Midbrain (tissue), 1 donor: ENCODE measurements at places on chromosomes 7 and 10.
A peak's percentile ranks its signal among the peaks of the same experiment; 100 is the strongest.

DNA sequence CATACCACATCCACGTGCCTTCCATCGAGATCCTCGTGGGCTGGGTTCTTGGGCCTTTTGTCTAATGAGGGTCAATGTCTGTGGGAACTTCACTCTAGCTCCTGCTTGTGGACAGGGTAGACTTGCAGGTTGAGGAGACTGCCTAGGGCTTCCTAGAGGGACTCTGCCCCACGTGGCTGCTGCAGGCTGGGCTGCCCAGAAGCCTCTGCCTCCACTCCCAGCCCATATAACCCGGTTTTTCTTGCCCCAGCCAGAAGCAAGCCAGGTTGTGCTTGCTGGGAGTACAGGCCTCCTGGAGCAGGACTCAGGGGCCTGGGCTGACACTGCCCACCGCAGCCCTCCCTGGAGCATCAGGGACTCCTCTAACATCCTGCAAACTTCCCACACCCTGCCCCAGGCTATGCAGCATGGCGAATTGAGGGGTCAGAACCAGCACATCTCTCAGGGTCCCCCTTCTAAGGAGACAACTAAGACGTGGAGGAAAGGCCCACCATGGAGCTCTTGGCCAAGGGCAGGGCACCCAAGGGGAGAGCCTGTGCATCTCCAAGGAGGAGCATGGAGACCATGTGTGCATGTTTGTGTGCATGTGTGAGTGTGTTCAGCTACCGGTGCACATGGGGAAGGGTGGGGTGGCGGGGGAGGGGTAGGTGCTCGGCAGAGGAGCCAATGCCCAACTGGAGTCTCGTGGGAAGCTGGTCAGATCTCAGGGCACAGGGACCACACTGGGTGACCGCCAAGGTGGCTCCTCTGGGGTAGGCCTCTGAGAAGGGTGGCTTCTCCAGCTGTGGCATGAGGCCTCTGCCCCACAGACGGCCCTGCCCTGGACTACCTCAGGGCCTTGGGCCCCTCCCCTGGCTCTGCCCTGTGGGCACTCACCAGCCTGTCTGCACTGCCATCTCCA lies 62.6 kb downstream of the RASGEF1A start:
- no peak for DNase-seq

GRCh38 chr7:54091322-54091721 lies 450.9 kb upstream of the VSTM2A start:
- DNase-seq, result no peak

DNA sequence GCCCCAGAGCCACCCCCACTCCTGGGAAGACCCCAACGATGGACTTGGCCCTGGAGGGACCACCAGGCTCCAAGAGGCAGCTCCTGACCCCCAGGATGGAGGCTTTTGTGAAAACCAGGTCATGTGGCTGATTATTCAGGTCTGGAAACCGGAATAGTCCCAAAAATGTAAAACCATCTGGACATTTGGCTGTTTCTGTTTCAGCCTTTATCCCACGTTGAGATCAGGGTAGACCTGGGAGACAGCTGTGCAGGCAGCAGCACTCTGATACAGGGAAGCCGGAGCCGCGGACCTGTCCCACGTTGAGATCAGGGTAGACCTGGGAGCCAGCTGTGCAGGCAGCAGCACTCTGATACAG lies 7.1 kb upstream of the ADGRA1 start:
- no peak for DNase-seq

DNA sequence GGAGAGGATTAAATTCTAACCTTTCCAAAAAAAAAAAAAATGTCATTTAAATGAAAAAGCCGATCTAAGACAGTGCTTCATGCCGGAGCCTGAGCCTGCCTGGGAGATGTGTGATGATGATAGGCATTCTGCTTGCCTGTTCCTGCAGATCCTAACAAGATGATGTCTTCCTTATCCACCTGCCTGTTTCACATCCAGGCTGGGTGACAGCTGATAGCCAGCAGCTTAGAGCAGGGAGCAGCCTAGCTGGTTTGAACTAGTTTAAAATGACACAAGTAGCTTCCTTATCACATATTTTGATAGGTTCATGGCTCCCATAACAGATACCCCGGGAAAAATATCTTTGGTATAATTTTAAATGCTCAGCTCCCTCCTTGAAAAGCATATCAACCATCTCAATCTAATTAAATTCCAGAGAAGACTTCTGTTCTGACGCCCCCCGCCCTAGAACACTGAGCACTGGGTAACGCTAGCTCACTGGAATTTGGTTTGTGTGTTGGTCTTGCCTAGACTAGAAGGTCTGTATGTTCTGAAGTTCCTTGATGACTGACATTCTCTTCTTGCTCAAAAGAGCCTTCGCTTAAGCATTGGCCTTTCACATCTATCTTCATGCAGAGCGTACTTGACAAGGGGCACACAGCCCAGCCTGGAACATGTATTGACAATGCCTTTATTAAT lies 96.9 kb upstream of the FGFR2 start:
- no peak for DNase-seq

- DNase-seq, result no peak
Measured at GRCh38 chr10:50851884-50852671, 33.3 kb downstream of the A1CF start.

DNA sequence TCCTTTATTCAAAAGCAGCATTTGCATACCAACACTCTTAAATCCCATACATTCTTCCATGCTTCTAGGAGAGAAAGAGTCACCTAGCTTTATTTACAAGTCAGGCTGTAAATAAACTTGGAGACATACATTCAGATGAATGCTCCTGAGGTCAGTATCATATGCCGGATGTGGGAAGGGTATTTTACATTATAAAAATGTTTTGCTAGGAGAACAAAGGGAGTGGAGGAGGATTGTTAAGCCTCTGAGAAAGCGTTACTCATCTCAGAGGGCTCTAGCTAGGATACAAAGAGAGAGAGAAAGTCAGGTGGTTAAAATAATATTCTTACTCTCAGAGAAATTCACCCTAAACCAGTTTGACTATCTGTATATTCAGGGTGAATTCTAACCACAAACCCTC lies 300.9 kb upstream of the NPSR1 start:
- no peak for DNase-seq

- DNase-seq, result no peak
Measured at GRCh38 chr10:10819206-10819856, 198.3 kb upstream of the CELF2 start.

DNA sequence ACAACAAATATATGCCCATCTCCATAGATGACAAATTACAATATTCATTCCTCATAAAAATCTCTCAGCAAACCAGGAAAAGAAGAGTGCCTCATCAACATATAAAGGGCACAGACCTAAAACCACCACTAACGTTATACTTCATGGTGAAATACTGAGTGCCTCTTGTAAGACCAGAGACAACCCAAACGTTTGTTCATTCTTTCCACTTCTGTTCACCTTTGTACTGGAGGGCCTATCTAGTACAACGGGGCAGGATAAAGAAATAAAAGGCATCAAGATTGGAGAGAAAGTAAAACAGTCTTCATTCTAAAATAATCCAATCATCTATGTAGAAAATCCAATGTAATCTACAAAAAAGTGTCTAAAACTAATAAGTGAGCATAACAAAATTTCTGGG lies 79.1 kb downstream of the LARP4B start:
- no peak for DNase-seq

DNA sequence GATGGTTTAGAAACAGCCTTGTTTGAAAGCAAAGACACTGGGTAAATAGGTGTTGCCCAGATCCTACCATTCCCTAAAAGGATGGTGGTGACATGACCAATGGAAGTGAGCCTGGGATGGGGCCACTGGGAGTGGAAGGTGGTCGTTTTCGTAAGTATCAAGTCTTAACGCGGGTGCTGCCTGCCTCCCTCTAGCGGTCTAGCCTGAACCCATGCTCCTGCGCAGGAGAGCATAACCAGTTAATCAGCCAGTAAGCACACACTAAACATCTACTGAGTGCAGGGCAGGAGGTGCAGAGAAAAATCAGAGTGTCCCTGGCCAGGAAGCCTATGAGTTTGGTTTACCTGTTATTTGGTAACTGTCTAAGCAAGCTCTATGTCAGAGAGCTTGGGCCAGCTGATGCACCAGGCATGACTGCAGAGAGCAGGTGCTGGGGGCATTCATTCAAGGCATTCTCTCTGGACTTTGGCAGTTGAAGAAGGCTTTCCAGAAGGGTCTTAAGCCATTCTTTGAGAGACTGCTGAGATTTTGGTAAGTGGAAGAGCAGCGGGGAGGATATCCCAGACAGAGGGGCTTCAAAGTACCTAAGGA lies 930 bp downstream of the GARIN1A start:
- no peak for DNase-seq

DNA sequence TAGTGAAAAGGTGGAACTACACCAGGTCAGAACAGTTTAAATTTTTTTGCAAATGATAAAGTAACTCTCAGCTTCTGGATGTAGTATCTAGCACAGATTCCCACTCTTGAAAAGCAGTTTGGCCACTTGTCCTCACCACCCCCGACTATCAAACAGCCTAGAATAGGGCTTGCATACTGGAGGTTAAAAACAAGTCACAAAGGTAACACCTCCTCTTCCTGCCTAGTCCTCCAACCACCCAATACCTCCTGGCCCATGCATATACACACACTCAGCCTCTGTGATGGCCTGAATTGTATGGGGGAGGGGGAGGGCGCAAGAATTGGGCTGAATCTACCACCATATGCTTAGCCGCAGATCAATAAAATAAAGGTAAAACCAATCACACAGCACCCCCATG lies 5.7 kb downstream of the SKAP2 start:
- DNase-seq, result no peak

DNA sequence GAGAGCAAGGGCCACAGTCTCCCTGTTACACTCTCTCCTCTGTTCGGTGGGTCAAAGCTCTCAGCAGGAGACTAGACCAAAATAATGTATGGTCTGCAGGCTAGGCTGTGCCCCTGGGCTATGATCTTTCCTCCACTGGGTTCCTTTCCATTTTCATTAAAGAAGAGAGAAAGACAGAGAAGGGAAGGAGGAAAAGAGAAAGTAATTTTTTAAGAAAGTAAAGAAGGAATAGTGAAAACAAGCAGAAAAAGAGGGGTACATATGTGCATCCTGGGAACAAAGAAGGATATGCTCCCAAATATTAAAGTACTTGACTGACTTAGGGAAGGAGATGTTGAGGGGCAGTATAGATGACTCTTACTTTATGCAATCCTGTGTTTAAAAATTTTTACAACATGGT lies 33.6 kb upstream of the PIK3AP1 start:
- DNase-seq, result no peak

DNA sequence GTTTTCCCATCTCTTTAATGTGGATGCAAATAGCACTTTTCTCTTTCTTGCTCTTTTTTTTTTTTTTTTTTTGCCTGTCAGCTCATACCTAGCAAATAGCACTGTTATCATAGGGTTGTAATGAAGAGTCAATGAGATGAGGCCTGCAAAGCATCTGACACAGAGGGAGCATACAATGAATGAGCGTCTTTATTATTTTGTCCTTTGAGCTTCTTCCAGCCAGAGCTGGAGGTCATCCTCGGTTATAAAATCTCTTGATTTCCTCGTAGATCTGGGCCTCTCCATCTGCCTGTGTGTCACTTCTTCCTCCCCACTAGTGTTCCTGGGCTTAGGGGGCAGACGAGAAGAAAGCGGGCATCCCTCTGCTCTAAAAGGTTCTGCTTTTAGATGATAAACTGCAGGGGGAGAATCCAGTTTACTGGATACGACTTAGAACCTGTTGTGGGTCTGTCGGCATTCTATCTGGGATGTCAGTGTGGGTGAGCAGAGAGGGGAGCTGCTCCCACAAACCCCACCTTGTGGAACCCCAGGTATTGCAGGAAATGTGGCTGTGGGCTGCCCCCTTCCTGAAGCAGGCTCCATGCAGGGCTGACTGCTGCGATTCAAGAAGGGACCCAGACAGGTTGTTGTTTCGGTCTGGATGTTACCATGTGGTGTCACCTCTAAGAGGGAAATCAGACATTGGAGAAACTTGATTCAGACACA lies 135.8 kb upstream of the GPR26 start:
- DNase-seq, result peak; percentile 32

DNA sequence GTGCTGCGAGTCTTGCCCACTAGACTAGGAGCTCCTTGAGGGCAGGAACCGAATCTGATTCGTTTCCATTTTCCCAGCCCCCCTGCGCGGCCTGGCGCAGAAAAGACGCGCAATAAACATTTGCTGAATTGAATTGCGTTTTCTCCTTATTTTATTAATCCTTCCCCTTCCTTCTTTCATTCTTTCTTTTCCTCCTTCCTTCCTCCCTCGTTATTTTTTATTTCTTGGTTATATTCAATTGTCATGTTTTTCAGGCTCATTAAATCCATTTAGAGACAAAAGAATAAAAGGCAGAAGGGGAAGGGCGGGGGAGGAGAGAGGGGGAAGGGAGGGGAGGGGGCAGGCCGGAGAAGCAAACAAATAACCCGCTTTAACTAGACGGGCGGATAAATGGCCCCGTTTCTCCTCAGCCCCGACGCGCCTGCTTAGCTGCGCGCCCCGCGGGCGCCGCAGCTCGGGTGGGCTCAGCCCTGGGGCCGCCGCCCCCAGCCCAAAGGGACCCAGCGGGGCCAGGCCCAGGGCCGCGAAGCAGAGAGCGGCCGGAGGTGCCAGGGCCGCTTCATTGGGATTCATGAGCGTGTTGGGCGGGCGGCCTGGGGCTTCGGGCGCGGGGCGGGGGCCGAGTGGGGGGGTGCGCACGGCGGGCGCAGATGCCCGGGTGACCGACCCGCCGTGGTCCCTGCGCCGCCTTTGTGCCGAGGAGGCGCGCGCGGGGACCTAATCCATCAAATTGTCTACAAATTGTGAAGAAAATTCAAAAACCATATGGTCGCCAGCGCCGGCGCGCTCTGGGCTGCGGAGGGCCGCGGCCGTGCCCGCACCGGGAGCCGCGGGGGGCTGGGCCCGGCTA lies 5.0 kb downstream of the LBX1 start:
- no peak for DNase-seq

DNA sequence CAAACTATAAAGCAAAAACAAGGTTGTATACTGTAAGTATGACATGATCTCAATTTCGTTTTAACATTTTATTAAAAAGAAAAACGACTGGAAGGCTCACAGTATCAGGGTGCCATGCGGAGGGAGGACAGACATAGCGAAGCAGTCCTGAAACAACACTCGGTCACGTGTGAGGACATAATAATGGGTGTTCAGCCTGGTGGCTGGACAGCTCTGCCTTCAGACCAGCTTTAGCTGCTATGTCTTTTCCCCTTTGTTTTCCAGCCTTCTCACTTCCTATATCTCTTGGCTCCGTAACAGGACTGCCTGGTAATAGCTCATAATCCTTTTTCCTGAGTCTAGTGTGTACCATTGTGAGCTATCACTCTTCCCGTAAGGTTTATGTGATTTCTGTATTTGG lies 18.4 kb upstream of the KLF14 start:
- no peak for DNase-seq

GRCh38 chr10:14433147-14433546 lies 102.4 kb upstream of the FRMD4A start:
- DNase-seq, result no peak

GRCh38 chr10:79034271-79034876 lies 34.4 kb upstream of the ZMIZ1 start:
- DNase-seq, result no peak

- no peak for DNase-seq
Measured at GRCh38 chr7:29987083-29987482, 2.5 kb downstream of the SCRN1 start.

DNA sequence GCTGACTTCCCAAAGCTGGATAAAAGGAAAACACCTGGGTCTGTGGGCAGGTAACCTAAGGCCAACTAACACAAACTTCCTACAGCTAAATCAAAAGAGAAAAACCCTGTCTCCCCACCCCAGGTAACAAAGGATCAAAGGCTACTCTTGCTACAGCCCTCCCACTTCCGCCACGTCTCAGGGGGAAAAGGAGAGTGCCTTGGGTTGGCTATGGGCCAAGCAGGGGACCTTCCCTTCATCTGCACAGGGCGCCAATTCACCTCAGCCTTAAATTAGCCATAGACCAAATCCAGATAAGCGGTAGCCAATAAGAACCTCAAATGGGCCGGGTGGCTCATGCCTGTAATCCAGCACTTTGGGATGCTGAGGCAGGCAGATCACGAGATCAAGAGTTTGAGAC lies 69.1 kb upstream of the LANCL2 start:
- no peak for DNase-seq
